ENCODE measurements at places on chromosomes 13 and 19.
A peak's percentile ranks its signal among the peaks of the same experiment; 100 is the strongest.

DNA sequence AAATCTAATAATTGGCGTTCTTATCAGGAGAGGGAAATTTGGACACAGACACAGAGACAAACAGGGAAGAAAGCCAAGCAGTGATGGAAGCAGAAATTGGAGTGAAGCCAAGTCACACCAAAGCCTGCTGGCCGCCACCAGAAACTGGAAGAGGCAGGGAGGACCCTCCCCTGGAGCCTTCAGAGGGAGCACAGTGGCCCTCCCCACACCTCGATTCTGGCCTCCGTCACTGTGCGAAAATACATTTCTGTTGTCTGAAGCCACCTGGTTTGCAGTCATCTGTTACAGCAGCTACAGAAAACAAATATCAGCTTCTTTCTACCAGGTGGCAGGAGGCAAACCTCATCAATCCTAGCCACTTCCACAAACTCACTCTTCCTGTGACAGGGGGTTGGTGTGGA is 8.3 kb upstream of the TLE6 start:
- no peak for DNase-seq

GRCh38 chr13:112774448-112774792 is 84.6 kb downstream of the ATP11A start:
- DNase-seq, result no peak

DNA sequence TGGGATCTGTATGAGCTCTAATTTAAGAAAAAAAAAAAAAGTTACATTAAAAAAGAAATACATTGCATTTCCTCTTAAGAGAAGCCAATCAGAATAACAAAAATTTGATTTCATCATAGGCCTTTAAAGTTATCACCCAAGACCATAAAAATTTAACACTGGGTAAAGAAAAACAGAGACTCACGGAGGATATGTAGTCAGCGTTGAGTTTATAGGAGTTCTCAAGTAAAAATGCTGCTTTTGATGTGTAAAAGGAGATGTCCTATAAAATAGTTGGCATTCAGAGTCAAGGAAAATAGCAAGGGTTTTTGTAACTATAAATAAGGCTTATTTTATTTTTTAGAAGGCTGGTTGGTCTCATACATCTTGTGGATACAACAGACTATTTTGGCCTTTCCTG is 191.1 kb downstream of the EFNB2 start:
- DNase-seq, result no peak

DNA sequence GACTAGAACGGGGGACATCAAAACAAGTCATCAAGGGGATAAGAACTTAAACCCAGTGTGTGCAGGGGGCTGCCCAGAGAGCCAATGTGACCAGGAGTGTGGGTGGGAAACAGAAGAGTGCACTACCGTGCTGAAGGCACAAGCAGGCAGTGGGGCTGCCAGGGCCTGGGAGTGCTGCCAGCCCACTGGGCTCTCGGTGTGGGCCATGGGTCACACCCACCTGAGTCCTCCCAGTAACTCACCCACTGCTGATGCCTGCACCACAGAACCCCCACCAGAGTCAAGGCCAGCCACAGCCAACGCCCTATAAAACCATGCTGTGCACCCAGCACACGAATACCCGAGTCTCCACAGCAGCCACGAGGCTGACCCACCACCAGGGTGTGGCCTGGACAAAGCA is 8.5 kb downstream of the MED26 start:
- no peak for DNase-seq

- no peak for DNase-seq
Observed at GRCh38 chr13:30664689-30665275, 47.1 kb downstream of the USPL1 start.

DNA sequence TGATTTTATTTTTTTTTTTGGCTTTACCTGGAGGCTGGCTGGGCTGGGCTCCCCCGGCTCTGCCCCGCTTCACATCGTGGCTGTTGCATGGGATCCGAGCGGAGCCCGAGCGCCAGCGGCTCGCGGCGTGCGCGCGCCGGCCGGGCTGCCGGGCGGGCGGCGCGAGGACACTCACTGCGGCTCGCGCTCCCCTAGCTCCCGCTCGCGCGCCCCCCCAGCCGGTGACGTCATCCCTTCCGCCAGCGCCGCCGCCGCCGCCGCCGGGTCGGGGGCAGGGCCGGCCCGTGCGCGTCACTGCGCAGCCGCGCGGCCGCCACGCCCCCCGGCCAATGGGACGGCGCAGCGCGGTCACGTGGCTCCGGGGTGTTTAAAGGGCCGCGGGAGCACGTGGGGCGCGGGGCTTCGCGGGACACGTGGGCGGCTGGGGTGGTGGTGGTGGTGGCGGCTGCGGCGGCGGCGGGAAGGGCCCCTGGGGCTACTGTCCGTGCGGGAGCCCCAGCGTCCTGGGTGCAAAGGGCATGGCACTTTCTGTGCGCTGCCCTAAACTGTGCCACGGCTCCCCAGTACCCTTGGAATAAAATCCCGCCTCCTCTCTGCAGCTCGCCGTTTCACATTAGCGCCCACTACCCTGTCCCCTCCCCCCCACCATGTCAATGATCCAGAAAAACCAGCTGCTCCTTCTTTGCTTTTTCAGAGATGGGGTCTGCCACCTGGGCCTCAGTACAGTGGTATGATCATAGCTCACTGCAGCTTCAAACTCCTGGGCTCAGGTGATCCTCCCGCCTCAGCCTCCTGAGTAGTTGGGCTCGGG is at the start of gene PTPRS:
Gene PTPRS (minus strand): TSS at position 176 of the 811 bp plus-strand sequence. CDS start 54,672 bp downstream, outside the sequence.
- DNase-seq, result peak; percentile 55

- no peak for DNase-seq
Observed at GRCh38 chr19:18802354-18802753, 11.2 kb upstream of the COMP start.

- DNase-seq, result no peak
Observed at GRCh38 chr13:45341799-45342500, 967 bp upstream of the TPT1 start.

- no peak for DNase-seq
Observed at GRCh38 chr19:8196271-8196927, 12.8 kb upstream of the CERS4 start.

GRCh38 chr13:110965038-110965754 is 50.3 kb upstream of the ANKRD10 start:
- no peak for DNase-seq

- DNase-seq, result no peak
Observed at GRCh38 chr19:6475321-6476108, 6.1 kb downstream of the DENND1C start.

GRCh38 chr13:112859128-112859816 is 109.7 kb upstream of the MCF2L start:
- no peak for DNase-seq

DNA sequence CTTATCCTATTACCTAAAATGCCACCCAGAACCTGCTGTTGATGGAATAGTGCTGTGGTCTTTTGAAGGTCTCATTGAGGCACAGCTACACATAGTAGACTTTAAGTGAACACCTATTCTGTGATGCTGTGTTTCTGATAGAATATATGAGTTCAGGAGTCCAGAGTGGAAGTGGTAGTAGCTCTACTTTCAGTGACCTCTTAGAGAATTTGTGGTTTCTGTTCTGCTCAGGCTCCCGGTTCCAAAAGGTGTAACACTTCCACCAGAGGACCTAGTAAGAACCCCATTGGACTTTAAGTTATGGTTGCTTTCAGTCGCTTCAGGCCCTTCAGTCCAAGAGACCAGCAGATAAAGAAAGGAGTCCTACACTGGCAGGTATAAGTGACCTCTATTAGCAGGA is 11.4 kb upstream of the MYCBP2 start:
- DNase-seq, result no peak

DNA sequence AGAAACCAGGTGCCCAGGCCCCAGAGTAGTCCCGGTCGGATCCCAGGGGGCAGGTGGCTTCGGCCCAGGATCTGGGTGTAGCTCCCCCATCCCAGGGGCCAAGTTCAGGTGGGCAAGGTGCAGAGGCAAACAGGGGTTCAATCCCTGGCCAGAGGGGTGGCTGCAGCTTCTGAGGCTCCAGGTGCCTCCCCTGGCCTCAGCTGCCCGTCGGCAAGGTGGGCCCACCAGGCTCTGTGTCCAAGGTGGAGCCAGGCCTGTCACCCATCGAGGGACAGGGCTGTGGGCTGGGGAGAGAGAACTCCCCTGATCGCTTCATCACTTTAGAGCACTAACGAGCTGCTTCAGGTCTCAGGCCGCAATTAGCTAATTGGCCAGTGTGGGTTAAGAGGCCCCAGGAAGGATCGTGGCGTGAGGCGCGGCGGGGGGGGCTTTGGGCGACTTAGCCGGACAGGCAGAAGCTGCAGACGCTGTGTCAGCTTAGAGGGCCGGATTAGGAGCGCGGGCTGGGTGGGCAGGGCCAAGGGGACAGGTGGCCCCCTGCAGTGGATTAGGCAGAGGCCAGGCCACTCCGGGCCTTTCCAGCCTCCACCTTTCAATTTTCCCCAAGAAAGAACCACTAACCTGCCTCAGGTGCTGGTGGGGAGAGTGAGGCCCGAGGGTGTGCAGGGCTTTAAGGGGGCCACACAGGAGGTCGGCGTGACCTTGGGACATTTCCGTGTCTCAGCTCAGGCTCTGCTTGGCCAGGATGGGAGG is 2.8 kb upstream of the RAX2 start:
- DNase-seq, result no peak

- DNase-seq, result no peak
Observed at GRCh38 chr13:28136916-28137315, 1.4 kb upstream of the PAN3 start.

- no peak for DNase-seq
Observed at GRCh38 chr13:71820699-71821098, 46.3 kb downstream of the DACH1 start.

- no peak for DNase-seq
Observed at GRCh38 chr19:13212759-13213330, 62.6 kb downstream of the IER2 start.

DNA sequence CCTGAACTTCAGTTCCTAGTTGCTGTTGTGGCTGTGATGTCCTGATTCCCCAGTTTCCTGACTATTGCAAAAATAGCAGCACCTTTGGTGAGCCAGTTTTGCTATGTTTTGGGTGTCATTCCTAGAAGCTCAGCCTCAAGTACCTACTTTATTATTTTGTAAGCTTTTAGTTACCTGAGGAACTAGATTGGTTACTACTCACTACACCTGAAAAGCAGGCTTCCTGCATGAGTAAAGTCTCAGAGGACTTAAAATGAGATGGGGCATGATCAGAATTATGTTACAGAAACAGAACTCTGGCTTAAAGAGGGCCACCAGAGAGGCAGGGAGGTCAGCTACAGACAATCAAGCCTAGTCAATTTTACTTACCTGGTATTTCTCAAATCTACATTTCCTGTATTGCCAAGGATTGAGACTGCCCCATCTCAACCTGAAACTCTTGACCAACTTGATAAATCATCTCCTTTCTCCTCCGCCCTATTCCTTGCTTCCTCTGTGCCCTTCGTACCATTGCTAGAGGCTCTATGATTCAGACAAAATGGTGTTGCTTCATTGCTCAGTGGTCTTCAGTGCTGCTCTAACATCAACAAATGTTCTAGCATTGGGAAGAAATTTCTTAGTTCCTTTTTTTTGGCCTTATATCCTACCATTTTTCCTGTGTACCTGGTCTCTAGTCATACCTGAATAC is 58.9 kb downstream of the RAP2A start:
- no peak for DNase-seq

GRCh38 chr13:44199627-44200207 is 173.9 kb upstream of the SERP2 start:
- DNase-seq, result no peak

GRCh38 chr13:113616991-113617749 is 32.6 kb downstream of the TFDP1 start:
- no peak for DNase-seq

DNA sequence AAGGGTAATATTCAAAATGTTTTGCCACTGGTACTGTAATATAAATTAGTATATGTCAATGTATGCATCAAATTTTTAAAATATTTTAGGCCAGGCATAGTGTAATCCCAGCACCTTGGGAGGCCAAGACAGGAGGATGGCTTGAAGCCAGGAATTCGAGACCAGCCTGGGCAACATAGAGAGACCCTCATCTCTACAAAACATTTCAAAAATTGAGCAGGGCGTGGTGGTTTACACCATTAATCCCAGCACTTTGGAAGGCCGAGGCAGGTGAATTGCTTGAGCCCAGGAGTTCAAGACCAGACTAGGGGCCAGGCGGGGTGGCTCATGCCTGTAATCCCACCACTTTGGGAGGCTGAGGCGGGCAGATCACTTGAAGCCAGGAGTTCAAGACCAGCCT is 14.1 kb upstream of the STRN4 start:
- DNase-seq, result no peak

DNA sequence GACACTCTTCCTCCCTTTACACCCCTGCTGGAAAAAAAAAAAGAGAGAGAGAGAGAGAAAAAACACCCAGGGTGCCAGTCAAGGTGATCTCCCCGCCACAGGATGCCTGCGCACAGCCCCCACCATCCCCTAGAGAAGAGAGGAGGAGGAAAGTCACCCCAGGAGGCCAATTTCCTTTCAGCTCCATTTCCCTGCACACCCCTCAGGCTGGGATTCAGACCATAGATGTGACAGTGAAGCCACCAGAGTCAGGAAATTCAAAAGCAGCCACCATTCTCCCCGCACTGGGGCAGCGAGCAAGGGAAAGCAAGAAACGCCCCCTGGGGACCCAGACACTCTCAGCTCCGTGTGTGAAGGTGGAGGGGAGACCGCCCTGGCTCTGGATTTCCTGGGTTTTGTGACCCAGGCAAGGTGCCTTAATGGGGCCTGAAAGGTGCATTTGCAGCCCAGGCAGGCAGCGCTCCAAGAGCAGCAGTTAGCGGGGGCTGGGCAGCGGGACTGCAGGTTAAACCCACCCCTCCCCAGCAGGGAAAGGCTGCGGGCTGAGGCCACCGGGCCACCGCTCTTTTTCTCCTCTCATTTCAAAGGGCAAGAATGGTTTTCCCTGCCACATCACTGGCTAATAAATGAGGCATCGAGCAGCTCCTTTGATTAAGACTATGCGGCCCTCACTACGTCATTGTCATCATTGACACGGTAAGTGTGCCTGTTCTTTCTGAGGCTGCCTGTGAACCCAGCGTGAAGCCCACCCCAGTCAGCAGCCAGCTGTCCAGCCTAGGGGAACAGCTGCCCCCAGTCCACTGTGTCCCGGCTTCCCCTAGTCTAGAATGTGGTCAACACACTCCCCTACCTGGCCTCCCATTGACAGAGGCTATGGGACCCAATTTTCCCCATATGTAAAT is 83.8 kb upstream of the TM9SF2 start:
- DNase-seq, result no peak

- DNase-seq, result no peak
Observed at GRCh38 chr13:40315416-40316064, 350.9 kb downstream of the FOXO1 start.

All from GM18507 (cell line).